MCF 10A (cell line): ENCODE measurements at places on chromosomes 7 and 10. TPM values are rescaled to one million over a fixed set of nuclear protein-coding genes. Genes with fewer than 3 reads are reported as not detected.

PTF1A gene
- total RNA-seq = not detected in 2 replicates

C10orf62 gene
- total RNA-seq = 0.26 TPM in 1 of 2 replicates, not detected in the other

DNA sequence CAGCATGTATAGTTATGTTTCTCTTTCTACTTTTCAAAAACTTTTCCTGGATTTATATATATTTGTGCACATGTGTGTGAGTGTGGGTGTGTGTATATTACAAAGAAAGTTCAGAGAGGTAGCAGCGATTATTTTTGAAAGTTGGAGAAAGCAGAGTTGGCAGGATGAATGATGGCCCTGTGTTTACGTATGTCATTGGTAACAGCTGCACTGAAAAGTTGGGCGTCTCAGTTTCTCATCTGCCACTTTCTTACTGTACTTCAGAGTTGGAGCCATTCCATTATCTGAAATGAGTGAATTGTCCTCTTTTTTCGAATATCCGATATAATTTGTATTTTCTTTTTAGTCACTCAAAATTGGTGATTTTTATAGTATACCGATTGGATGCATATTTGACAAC, 172.2 kb downstream of the CDK14 start:
- peaks cover 41% of the 10 kb centered on the region for H3K4me1 ChIP-seq
- no peak for DNase-seq
- H3K27ac ChIP-seq = no peak overlapping the region

- peak; percentile 79 for DNase-seq
- no peak overlapping the region for H3K27ac ChIP-seq
- no peaks in the 10 kb centered on the region for H3K4me1 ChIP-seq
Measured at GRCh38 chr10:92517034-92517655, 56.7 kb downstream of the IDE start.

DNA sequence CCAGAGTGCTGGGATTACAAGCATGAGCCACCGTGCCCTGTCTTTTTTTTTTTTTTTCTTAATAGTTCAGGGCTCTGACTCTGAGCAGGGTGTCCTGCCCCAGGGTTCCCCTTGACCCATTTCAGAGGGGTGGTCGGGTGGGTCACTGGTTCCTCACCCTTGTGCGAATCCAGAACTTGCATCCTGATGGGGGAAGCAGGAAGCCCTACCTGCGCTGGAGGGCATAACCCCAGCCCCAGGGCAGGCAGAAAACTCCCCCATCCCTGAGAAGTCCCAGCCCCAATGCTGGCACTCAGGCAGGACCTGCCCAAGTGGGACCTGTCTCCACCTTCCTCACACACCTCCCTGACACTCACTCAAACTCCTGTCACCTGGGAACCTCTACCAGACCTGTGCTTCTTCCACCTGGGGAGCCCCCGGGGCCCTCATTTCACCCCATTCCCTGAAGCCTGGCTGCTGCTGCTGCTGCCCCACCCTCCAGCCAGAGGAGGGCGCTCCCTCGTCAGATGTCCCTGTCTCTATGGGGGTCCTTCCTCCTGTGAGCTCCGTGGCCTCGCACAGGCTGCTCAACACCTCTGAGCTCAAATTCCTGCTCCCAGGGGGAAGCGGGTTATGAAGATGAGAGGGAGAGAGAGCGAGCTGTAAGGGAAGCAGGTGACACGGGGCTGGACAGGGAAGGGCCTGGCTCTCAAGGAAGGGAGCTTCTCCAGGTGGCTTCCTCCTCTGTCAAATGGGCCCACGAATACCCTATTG, 15.1 kb upstream of the ZNF273 start:
- no peak overlapping the region for H3K27ac ChIP-seq
- H3K36me3 ChIP-seq = peaks cover 6% of the 10 kb centered on the region
- DNase-seq = no peak
- H3K4me1 ChIP-seq = no peaks in the 10 kb centered on the region
- no peak overlapping the region for H3K4me3 ChIP-seq
- H3K27me3 ChIP-seq = no peaks in the 10 kb centered on the region

GRCh38 chr10:119620241-119621077, 23.7 kb upstream of the TIAL1 start:
- H3K36me3 ChIP-seq = no peaks in the 10 kb centered on the region
- no peak overlapping the region for H3K27ac ChIP-seq
- DNase-seq = no peak
- no peaks in the 10 kb centered on the region for H3K27me3 ChIP-seq
- H3K4me1 ChIP-seq = no peaks in the 10 kb centered on the region
- no peak overlapping the region for H3K4me3 ChIP-seq

DNA sequence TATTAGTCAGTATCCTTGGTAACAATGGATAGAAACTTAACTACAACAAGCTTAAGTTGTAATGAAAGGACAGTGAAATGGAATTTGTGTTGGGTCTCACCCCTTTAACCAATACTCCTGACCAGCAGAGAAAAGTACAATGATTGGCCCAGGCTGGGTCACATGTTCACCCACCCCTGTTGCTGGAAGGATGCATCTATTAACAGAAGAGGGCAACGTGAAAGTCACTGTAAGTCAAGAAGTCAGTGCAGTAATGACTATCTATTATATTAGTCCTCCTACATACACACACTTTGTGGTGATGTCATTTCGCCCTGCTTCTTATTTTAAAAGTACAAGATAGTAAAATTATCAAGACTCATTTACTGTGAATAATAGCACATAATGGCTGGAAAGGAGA, 16.2 kb downstream of the PNLIPRP2 start:
- H3K27me3 ChIP-seq = peaks cover 2% of the 10 kb centered on the region
- H3K4me3 ChIP-seq = no peak overlapping the region
- H3K4me1 ChIP-seq = peaks cover 7% of the 10 kb centered on the region
- peaks cover 7% of the 10 kb centered on the region for H3K36me3 ChIP-seq
- H3K27ac ChIP-seq = no peak overlapping the region

- no peaks in the 10 kb centered on the region for H3K4me1 ChIP-seq
- H3K27ac ChIP-seq = no peak overlapping the region
- DNase-seq = no peak
- H3K27me3 ChIP-seq = peaks cover 29% of the 10 kb centered on the region
- H3K4me3 ChIP-seq = no peak overlapping the region
Measured at GRCh38 chr7:157458254-157458633, 121.4 kb downstream of the DNAJB6 start.

- peaks cover 15% of the 10 kb centered on the region for H3K27me3 ChIP-seq
- no peak overlapping the region for H3K4me3 ChIP-seq
- H3K27ac ChIP-seq = no peak overlapping the region
- DNase-seq = no peak
- H3K36me3 ChIP-seq = no peaks in the 10 kb centered on the region
Measured at GRCh38 chr7:330511-331230, 40.7 kb downstream of the FOXL3 start.
